ENCODE measurements at places on chromosomes 2 and 18.

DNA sequence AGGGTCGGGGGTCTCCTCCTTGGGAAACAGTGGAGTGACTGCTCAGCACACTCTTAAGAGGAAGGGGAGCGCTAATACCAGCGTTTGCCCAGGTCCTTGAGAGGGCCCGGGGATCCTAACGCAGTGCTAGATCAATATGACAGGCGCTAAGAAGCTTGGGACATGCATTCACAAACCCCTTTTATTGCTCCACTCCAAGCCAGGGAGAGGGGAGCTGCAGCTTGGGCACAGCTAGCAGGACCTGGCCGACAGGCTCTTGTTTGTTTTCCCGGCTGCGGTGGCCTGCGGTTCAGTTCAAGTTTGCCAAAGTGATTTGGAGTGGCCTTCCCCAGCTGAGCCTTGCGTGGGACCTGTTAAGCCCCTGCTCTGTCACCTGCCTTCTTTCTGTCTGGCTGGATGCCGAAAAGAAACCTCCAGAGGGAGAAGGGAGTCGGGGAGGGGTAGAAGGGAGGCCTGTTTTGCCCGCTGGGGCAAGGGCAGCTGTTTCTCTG is 152.1 kb downstream of the GLI2 start:
- no peak for DNase-seq

- no peak for DNase-seq
Observed at GRCh38 chr2:212892193-212892592, 259.2 kb downstream of the IKZF2 start.

DNA sequence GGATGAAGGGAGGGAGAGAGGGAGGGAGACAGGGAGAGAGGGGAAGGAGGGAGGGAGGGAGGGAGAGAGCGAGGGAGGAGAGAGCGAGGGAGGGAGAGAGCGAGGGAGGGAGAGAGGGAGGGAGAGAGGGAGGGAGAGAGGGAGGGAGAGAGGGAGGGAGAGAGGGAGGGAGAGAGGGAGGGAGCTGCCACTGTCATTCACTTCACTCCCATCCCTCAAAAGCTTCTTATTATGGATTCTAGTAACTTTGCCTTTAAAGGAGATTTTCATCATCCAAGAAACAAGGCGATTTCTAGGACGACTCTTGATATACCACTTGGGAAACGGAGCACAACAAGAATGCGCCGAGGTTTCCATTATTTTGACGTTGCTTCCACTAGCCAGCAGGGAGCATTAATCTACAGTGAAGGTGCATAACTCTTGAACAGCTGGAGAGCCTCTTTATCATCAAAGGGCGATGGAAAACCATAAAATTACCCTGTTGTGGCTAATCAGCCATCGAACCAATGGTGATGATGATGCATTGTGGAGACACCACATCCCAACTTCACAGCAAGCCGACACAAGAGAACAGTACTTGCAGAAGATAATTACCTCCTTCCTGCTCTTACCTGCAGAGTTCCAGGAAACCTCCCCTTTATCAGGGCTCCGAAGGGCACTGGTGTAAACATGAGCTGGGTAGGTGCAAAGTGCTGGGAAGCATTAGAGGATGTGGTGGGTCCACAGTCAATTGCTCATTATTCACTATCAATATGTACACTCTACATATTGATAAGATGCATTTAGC is 130.5 kb downstream of the EIPR1 start:
- DNase-seq = no peak

GRCh38 chr18:73741946-73742345 is 405.7 kb downstream of the FBXO15 start:
- DNase-seq = no peak

DNA sequence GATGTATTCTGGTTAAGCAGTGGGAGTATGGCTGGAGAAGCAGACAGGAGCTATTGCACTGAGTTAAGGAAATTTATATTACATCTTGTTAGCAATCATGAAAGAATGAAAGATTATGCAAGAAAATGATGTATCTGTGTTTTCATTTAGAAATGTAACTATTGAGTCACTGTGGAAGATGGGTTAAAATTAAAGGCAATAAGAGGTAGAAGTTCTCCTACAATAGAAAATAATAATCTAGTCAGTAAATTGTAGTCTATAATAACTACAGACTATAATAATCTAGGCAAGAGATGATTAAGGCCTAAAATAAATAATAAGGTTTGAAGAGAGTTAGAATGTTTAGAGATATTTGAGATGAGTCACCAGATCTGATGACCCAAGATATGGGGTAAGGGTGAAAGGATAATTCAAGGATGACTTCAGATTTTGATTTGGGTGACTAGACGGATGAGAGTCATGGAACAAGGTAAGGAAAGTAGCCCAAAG is 371.9 kb upstream of the KCNH7 start:
- no peak for DNase-seq

DNA sequence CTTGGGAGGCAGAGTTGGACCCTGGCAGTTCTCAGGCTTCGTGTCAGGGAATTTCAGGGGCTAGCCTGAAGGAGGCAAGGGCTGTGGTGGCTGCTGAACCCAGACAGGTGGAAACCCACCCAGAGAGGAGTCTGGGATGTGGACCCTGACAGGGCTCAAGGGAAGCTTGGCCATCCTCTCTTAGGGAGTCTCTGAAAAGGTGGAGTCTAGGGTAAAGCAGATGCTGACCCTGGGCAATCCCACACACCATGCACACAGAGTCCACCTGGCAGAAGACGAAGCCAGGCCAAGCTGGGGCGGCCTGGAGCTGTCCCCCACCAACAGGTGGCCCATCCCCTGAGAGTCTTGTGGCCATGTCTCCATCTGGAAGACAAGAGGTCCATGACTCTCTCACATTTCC is 41.2 kb upstream of the TEX51 start:
- DNase-seq = no peak

- peak; percentile 24 for DNase-seq
Observed at GRCh38 chr2:207073801-207074678, 91.7 kb downstream of the KLF7 start.

DNA sequence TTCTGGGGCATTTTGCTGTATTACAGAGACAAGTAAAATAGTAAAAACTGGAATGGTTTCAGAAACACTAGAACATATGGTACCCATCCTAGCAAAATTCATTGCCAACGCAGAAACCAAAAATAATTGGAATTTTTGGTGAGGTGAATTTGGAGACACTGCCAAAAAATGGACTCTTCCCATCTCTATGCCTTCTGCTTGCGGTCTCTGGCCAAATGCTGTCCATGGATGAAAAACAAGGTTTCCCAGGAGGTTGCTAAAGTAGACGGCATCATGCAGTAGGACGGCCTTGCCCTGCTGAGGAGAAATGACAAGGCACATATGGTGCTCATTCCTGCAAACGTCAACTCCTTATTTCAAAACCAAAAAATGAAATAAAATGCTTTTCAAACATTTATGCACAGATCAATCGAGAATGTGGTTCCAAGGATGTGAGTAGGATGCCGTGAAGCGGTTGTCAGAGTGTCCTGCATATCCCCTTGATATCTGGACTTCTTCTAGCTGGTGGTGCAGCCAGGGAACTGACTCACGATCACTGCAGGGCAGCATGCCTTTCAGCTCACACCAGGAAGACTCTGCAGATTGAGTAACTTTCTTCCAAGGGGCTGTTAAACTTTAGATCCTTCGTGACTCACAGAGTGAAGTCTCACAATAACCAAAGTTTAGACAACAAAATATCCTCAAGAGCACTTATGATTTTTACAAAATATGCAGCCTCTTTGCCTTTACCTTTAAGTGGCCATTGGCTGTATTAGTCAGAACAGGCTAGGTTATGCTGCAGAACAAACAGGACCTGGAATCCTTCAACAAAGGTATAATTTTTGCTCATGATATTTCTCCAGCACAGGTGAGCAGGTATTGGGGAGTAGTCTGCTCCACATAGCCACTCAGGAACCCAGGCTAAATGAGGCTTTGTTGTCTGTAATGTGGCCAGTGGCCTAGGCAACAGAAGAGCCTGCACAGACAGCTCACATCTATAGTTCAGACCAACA is 149.4 kb upstream of the NDUFV2 start:
- no peak for DNase-seq

GRCh38 chr2:192311701-192312460 is 117.1 kb upstream of the TMEFF2 start:
- DNase-seq = no peak

- no peak for DNase-seq
Observed at GRCh38 chr2:47990503-47990902, 84.2 kb upstream of the FBXO11 start.

DNA sequence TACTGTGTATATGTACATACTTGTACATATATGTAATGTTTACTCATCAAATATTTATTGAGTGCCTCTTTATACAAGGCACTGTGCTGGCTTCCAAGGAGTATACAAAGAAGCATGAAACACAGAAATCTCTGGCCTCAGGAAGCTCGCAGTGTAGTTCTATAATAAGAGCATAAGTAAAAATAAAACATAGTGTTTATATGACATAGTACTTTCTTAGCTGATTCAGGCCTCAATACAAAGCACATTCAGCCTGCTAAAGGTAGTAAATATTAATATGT is 13.9 kb downstream of the STAMBP start:
- no peak for DNase-seq

GRCh38 chr18:6362559-6363129 is 52.1 kb downstream of the L3MBTL4 start:
- no peak for DNase-seq

GRCh38 chr2:37324786-37325624 is at the start of gene PRKD3:
TSS of gene PRKD3 (minus strand) at chr2:37324833. CDS start at chr2:37316524, 8,309 bp downstream.
- DNase-seq = peak; percentile 67

DNA sequence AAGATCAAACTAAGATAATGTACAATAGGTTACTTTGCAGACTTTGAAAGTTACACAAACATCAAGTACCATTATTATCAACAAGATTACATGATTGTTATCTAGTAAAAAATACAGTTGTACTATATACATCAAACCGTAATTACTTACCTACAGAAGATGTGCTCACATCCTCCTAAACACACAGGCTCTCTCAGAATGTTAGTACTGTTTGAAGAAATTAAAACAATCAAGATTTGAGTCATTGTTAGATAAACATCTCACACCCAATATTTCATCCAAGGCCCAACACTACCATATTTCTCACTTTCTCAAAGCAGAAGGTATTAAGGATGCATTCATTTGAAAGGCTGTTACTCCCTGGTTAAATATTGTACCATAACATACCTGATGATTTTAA is 12.6 kb downstream of the BARD1 start:
- no peak for DNase-seq

GRCh38 chr2:199431746-199432213 is 26.0 kb downstream of the SATB2 start:
- no peak for DNase-seq

DNA sequence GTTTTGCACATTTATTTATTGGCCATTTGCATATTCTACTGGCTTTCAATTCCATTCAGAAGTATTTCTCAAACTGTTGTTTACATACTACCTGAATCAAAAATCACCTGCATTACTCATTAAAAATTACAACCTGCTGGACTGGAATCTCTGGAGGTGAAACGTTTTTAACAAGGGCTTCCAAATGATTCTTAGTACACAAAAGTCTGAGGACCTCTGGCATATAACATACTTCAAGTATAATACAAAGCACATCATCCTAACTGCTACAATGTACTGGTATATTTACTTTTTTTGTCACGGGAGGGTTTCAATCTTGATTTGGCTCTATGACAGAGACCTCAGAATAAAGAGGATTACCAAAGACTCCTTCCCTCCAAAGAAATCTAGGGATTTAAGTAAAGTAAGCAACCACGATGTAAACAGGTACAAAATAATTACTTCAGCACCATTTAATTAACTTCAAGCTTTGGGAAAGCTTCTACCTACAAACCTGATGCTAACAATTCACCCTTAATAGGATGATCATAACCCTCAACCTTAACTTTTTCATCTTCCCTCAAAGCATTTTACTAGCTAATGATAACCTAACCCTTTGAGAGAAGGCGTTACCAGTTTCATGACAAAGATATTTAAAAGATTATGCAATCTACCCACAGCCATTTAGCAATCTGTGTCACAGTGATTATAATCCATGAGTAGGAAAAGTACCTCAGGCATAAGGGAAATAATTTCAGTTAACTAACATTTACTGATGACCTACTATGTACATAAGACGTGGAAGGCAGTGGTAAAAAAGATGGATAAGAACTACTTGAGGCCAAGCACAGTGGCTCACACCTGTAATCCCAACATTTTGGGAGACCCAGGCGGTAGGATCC is 24.7 kb downstream of the ATAD2B start:
- DNase-seq = no peak

GRCh38 chr2:38370664-38371063 is 6.4 kb downstream of the ATL2 start:
- DNase-seq = no peak

GRCh38 chr2:170176212-170176611 is 1.7 kb upstream of the MYO3B start:
- DNase-seq = no peak

- DNase-seq = no peak
Observed at GRCh38 chr2:163711258-163711657, 24.6 kb downstream of the FIGN start.

DNA sequence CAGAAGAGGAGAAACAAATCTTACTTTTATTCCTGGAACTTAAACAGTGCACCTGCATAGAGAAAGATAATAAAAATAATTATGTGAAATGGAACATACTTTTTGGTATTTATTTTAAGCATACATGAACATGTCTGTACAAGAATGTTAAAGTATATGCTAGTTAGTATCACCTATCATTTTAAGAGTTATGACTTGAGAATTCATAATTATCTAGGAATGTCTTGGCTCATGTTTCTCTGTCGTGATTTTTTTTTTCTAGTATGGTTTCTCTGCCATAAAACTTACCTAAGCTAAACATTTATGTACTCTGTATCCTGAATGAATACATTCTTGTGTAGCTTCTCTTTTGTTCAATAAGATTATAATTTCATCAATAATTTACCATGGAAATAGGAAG is 4.2 kb downstream of the SERPINB7 start:
- DNase-seq = no peak

DNA sequence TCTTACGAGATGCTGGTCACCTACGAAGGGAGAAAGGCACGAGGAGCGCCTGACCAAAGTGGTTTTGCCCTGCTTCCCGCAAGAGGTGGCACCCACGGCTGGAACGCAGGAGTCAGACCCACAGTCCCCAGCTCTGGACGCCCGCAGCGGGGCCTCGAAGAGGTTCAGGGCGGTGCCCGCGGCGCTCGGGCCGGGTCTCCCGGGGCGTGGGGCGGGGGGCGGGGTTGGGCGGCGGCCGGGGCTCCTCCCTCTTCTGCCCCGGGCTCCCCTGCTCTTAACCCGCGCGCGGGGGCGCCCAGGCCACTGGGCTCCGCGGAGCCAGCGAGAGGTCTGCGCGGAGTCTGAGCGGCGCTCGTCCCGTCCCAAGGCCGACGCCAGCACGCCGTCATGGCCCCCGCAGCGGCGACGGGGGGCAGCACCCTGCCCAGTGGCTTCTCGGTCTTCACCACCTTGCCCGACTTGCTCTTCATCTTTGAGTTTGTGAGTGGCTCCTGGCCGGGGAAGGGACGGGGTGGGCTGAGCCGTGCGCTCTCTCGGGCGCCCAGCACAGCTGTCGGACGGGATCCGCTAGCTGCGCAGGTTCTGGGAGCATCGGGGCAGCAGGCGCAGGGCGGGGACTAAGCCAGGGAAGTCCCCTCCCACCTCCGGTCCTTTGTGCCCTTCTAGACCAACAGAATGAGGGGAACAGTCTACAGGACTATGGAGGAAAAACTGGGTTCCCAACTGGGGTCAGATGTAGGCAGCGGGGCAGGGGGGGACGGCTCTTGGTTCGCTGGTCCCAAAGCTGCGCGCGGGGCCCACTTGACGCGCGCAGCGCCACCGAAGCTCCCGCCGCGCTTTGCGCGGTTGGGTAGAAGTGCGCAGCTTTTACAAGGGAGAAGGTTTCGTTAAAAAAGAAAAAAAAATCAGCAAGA is at the start of gene MAL:
Gene MAL (plus strand): TSS at position 303 of the 914 bp plus-strand sequence. CDS start 85 bp downstream, at position 388.
- peak; percentile 58 for DNase-seq

GRCh38 chr2:235483313-235483712 is 10.5 kb upstream of the AGAP1 start:
- no peak for DNase-seq

- DNase-seq = no peak
Observed at GRCh38 chr2:197414039-197414438, 20.8 kb downstream of the SF3B1 start.

Data from NCI-H2171 treated with DMSO at 0.1 percent for 48 hours (cell line).